T-helper 22 cell (primary cell): ENCODE measurements at places on chromosomes 7 and 10.

DNA sequence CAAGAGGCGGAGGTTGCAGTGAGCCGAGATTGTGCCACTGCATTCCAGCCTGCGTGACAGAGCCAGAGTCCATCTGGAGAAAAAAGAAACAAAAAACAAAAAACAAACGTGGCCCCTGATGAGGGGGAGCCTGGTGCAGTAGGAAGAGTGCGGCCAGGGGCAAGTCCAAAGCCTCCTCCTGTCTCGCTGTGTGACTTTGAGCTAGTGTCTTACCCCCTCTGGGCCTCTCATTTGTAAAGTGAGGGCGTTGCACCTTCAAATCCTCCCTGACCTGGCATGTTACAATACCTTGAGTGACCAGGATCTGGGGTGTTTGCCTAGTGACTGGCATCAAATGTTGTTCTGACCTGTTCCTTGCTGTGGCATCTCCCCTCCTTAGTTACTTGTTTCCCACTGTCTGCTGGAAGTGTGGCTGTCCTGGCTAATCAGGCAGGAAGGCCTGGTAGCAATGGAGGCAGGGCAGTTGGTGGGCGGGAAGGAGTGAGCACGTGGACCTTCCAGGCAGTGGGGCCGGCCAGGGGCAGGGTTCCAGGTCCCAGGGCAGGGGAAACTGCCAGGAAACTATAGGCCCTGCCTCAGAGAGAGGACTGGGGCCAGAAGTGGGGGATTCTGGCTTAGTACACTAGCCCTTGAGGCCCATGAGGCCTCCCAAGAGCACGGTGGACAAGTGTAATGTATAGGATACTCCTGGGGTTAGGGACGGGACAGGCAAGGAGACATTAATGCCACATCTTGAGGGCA, 24.5 kb upstream of the GOLGA7B start:
- no peak for DNase-seq

DNA sequence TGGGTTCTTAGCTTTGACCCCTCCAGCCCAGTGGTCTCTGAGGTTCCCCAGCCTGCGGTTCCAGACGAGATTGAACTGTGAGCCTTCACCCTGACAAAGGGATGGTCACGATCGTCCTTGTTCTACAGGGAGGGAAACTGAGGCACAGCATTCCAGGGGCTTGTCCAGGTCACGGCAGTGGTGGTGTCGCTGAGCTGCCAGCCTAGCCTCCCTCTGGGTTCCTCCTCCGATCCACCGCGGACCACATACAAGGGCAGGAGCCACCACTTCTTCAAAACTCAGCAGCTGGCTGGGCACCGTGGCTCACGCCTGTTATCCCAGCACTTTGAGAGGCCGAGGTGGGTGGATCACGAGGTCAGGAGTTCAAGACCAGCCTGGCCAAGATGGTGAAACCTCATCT, 35.8 kb downstream of the ELFN1 start:
- DNase-seq = no peak

DNA sequence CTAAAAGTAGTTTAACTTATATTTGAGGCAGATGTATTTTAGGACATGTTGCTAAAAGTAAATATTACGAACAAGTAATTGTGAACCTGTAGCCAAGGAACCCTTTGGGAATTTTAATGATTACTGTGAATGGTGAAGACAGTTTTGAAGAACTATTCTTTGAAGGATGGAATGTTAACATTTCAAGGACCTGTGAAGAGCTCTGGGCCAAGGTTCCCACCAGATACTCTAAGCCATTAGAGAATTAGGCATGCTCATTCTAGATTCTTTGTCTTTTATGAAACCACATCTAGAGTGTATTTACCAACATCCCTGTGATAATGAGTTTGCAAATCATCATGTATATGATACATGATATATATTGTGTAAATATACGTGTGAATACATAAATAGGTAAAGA, 99.8 kb downstream of the SEPTIN7 start:
- no peak for DNase-seq

- DNase-seq = no peak
Measured at GRCh38 chr7:167976-168791, 24.2 kb upstream of the FAM20C start.

- no peak for DNase-seq
Measured at GRCh38 chr7:147415991-147416390, 1174.6 kb upstream of the C7orf33 start.

- DNase-seq = no peak
Measured at GRCh38 chr7:49774459-49775064, 1.1 kb downstream of the VWC2 start.

DNA sequence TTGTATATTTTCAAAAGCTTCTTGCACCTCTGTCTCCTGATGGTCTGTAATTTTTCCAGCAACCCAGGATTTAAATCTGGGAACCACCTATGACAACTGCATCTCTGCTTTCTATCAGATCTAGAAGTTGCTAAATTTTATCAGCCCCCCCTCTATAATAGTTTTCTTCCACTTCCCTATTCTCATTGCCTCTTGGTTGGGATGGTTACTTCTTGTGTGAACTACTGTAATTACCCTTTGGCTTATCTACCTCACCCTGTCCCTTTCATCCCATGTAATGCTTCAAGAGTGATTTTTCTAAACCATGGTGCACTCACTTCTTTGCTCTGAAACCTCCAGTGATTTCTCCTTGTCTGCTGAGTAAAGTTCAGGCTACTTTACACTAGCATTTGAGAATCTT, 92.3 kb downstream of the BMPR1A start:
- no peak for DNase-seq

DNA sequence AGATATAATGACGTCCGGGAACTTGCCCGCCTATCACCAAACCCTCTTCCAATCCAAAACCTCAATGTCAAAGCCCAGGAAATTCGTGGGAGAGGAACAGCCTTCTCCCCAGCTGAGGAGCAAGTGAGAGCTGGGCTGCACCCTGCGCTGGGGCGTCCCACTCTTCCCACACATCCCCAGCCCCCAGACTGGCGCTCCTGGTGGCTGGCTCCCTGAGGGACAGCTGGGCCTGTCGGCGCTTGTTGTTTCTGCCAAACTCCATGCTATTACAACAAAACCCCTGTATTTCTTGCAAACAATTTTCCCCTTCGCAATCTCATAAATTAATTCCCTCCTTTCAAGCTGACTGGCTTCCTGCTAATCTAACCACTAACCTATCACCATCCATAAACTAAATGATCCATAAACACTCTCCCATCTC, 53.0 kb downstream of the GRID1 start:
- no peak for DNase-seq

DNA sequence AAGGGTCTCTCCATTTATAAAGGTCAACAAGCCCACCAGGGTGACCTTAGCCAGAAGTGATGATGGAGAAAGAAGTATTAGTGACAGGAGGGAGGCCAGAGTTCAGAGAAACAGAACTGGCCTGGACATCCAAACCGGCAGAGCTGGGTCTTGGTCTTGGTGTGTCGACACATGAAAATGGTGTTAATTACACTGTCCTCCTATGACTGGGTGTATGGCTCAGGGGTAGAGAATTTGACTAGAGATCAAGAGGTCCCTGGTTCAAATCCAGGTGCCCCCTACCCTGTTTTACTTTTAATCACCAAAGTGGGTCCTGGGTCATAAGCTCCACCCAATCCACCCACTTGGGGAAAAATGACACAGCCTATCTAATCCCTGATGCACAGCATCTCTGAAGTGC, 110.6 kb upstream of the ZNF746 start:
- DNase-seq = no peak

DNA sequence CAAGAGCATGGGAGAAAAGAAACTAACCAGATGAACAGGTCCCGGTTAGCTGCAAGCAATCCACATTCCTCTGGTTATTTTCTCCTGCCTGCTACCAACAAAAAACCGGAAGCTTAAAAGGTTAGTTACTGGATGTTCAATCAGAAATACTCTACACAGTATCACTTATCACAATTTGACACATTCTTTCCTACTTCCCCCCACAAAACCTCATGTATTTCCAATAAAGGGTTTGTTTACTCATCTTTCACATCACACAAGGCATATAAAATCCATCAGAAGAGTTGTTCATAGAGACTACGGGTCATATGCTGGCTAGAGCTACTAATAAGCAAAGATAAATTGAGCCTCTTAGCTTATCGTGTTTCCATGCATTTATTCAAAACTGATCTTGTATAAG, 4.8 kb downstream of the SLC25A28 start:
- DNase-seq = no peak
